ENCODE measurements at places on chromosomes 6 and 20.
A peak's percentile ranks its signal among the peaks of the same experiment; 100 is the strongest.

- no peak for DNase-seq
These were observed 528 bp downstream of the NHSL1 start for GRCh38 chr6:138498629-138499302.

GRCh38 chr6:1519597-1519996 is 90.1 kb upstream of the FOXC1 start:
- DNase-seq = no peak

DNA sequence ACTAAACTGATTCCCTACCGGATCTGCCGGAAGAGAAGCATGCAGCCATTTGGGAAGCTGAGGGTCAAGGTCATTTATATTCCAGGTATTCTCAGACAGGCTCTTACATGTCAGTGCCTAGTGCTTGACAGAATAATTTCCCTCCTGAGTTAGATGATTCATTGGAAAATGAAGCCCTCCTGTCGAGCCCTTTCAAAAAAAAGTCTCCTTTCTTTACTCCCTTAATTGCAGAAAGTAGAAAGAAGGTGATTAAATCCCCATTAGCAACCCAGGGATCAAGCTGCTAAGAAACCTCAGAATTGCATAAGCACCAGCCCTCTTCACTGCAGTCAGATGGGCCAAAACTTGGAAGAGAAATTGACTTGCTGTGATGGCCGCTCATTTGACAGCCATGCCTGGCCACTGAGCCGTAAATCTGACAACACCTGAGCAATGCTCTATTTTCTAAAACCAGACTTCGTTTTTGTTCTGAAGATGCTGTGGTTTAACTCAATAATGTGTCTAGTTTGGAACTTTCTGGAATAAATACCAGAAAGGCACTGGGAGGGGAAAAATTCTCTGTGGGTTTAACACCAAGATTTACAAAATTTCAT is 61.0 kb upstream of the ARMH2 start:
- peak; percentile 18 for DNase-seq

DNA sequence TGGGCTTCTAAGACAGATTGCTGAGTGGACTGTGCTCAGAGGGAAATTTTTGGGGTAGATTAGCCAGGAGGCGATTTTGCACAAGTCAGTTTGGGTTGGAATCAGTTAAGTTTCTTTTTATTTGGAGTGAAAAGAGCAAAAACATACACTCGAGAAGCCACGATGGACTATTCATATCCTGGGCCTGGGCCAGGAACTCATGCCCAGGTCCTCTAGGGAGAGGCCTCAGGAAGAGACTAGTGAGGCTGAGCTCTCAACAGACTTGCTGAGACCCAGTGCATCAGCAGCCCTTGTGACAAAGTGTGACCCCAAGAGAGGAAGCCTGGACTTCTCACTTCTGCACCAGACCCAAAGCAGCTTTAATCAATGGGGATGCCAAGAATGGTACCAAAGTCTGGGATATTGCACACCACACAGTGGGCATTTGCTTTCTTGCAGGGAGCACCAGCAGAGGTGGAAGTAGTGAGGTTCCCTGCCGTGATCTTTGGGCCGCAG is 61.6 kb upstream of the MAFB start:
- no peak for DNase-seq

DNA sequence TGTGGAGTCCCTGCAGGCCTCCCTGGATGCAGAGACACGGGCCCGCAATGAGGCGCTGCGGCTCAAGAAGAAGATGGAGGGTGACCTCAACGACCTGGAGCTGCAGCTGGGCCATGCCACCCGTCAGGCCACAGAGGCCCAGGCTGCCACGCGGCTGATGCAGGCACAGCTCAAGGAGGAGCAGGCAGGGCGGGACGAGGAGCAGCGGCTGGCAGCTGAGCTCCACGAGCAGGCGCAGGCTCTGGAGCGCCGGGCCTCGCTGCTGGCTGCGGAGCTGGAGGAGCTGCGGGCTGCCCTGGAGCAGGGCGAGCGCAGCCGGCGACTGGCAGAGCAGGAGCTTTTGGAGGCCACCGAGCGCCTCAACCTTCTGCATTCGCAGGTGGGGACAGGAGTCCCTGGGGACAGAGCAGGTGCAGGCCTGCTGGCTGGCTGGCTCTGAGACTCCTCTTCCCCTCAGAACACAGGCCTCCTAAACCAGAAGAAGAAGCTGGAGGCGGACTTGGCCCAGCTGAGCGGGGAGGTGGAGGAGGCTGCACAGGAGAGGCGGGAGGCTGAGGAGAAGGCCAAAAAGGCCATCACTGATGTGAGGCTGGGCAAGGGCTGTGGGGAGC is 44.7 kb downstream of the MYH7B start:
- peak; percentile 30 for DNase-seq

GRCh38 chr6:107230024-107230423 is 114.7 kb upstream of the BEND3 start:
- no peak for DNase-seq

- DNase-seq = no peak
These were observed 230.8 kb downstream of the FUT9 start for GRCh38 chr6:96246563-96246962.

GRCh38 chr6:44067173-44068139 is 59.8 kb downstream of the MRPL14 start:
- no peak for DNase-seq

- DNase-seq = no peak
These were observed 115.1 kb downstream of the RNASET2 start for GRCh38 chr6:166841216-166841615.

- DNase-seq = no peak
These were observed 248.9 kb downstream of the PTPRK start for GRCh38 chr6:128271527-128271926.

- no peak for DNase-seq
These were observed 375.4 kb upstream of the HS3ST5 start for GRCh38 chr6:114718186-114718585.

GRCh38 chr20:23583526-23583925 is 15.2 kb upstream of the CST9L start:
- no peak for DNase-seq

GRCh38 chr6:134816300-134816699 is 133.6 kb downstream of the ALDH8A1 start:
- DNase-seq = no peak

- DNase-seq = no peak
These were observed 322.3 kb upstream of the SULF2 start for GRCh38 chr20:48107560-48107959.

DNA sequence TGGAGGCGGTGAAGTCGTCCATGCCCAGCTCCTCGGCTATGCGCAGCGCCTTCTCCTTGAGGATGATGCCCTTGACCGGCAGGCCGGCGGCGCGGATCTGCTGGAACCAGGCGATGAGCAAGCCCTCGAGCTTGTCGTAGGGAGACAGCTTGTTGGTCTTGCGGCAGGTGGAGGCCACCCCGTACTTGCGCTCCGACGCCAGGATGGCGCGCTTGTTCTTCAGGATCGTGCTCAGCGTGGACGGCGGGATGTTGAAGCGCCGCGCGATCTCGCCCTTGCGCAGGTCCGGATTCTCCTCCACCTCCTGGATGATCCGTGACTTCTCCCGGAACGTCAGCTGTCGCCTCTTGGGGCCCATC is 435 bp downstream of the CENPB start:
- DNase-seq = no peak

- DNase-seq = no peak
These were observed 217.3 kb upstream of the SULF2 start for GRCh38 chr20:48002517-48002970.

- DNase-seq = no peak
These were observed 18.8 kb downstream of the SCAF8 start for GRCh38 chr6:154752022-154752421.

DNA sequence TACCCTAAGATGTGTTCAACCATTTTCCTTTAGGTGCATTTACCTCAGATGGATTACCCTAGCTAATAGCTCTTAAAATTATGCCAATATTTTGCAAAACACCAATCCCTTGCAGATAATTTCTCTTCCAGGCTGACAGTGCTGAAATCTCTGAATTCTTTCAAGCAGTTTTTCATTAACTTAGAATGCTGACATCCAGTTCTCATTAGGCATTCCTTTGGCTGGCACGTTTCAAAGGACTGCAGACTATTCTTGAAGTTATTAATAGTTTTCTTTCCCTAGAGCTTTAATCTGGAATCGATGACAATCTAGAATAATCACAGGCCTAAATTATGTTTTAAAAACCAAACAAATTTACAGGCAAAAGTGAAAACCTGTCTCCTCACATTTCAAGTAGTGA is 68.3 kb downstream of the SMLR1 start:
- no peak for DNase-seq

- no peak for DNase-seq
These were observed 157.9 kb upstream of the STXBP5 start for GRCh38 chr6:147046141-147046877.

- no peak for DNase-seq
These were observed 68.8 kb downstream of the LAMP5 start for GRCh38 chr20:9583151-9583550.

DNA sequence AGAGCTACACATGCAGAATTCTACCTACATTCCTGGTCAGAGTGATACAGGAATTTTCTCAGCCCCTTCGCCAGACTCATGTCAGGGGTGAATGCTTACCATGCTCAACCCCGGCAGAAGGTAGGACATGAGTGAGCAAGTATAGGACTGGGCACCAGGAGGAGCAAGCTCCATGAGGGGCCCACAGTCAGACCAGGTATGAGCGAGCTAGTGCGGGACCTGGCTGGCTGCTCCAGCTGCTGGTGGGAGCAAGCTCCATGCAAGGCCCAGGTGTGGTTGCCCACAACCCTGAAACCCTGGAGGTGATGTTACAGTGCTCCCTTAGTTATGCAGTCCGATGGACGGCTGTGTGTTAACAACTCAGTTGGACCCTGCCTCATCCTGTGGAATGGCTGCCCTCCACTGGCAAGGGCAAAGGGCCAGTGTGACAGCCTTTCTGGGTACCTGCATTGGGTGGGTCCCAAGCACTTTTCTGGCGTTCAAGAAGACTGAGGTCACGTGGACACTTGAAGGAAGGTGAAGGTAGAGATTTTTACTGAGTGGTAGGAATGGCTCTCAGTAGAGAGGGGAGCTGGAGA is 503.5 kb upstream of the CITED2 start:
- DNase-seq = no peak

DNA sequence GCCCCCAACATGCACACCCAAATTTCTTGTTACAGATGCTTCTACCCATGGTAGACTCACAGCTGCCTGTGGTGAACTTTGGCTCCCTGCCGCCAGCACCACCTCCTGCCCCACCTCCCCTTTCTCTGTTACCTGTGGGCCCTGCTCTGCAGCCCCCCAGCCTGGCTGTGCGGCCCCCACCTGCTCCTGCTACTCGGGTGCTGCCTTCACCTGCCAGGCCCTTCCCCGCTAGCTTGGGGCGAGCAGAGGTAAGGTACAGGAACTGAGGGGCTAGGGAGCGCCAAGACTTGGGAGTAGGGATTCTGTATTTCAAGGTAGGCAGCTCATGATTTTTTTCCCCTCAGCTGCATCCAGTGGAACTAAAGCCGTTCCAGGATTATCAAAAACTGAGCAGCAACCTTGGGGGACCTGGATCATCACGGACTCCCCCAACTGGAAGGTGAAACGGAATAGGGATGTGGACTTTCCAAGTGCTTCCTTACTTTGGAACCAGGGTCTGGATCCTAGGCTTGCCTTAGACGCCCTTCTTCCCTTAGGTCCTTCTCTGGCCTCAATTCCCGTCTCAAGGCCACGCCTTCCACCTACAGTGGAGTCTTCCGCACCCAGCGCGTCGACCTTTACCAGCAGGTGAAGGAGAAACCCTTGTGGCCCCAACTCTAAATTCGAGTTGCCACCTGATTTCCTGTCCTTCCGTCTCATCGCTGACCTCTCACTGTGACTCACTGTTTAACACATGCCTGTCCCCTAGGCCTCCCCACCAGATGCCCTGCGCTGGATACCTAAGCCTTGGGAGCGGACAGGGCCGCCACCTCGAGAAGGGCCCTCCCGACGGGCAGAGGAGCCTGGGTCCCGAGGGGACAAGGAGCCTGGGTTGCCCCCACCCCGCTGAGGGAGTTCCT is 15.5 kb downstream of the BAG6 start:
- no peak for DNase-seq

- no peak for DNase-seq
These were observed 118.8 kb downstream of the CDKAL1 start for GRCh38 chr6:20653085-20653479.

GRCh38 chr20:49575551-49576060 is 7.7 kb upstream of the PTGIS start:
- no peak for DNase-seq

DNA sequence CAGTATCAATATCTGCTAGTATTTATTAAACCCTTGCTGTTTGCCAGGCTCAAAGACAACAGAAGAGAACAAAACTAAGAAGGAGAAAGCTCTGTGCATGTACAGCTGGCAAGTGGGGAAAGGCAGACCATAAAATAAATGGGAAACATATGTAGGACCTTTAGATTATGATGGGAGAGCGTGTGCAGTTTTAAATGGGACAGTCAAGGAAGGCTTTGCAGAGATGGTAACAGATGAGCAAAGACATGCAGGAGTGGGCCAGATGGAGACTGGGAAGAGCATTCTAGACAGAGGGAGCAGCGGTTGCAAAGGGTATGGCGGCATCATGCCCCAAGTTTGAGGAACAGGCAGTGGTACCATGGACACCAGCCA is 260.0 kb downstream of the NRN1 start:
- DNase-seq = no peak

DNA sequence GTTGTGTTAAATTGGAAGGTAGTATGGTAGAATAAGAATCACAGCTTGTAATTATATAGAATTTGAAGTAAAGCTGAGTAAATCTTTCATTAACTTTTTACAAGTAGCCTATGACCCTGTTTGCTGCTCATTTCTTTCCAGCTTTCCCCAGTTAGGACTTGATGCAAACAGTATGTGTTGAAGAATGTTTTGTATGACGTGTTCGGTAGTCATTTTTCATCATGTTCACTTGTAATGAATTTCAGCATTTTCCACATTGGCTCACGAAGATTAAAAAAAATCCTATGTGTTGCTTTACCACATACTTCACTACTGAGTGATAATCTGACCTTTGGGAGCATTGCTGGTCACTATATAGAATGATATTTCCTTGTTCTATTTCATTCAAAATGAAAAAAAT is 162.4 kb downstream of the CDKAL1 start:
- no peak for DNase-seq

- DNase-seq = no peak
These were observed 26.1 kb downstream of the C6orf141 start for GRCh38 chr6:49576618-49577017.

GRCh38 chr6:45430590-45431202 is 53.0 kb upstream of the SUPT3H start:
- no peak for DNase-seq

DNA sequence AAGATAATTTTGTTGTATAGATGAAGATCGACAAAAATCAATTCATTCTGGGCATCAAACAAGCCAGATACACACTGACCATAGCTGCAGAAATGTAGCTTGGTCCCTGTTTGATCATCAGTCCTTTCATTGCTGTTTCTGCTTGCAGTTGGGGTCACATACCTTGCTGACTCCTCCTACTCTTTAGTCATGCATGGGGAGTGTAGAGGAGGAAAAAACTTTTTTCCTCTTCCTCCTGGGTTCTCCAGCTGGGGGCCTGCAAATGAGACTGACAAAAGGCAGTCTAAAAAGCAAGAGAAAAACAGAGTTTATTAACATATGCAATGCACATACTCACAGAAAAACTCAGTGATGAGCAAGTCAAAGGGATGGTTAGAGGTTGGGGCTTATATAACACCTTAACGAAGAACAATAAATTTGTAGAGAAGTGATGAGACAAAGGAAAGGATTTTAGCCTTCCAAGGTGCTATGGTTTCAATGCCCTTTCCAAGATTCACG is 105.8 kb downstream of the QRSL1 start:
- no peak for DNase-seq

Data from NCI-H2107 (cell line).